ENCODE measurements at places on chromosomes 2 and 18.

DNA sequence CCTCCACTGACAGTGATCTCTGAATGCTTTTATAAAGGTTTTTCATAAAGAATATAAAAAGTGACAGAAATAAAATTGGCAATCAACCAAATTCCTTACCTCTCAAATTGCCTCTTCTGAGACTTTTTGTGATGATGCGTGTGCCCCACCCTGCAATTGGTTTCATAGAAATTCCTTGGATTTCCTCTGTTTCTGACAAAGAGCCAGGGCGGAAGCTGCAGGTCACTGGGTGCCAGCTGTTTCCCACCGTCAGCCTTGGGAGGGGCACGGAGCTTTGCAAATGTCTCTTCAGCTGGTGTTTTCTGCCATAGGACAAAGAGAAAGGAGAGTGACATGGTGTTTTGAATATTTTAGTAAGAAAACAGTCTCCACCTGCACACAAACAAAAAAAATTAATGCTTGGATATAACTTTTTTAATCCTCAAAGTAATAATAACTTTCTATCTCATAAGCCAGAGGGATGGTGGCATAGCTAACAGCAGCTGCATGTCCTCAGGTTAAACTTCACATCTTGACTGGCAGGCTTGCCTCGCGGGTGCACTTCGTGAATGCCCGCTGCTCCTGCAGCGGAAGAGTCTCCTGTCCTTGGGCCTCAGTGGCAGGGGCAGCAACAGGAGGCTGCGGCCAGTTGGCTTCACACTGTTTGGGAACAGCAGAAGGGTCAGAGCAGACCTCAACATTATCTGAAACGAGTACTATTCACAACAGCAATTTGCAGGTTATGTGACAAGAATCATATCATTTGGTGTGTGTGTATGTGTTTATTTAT is 24.7 kb downstream of the AGAP1 start:
- no peak for DNase-seq

DNA sequence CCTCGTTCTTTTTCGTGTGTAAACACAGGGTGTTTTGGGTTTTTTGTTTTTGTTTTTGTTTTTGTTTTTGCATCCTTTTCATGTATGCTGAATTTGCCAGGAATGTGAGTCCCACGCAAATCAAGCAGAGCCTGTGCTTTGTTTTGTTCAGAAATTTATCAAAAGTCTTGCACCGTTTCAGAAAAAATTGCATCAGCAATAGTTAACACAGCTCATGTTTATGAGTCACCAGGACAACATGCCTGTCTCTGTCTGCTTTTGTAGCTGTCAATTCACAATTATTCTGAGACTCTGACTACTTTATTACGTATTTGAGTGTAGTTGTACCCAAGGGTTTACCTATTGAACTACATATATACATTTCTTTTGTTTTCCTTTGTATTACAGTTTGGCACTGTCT is 38.3 kb downstream of the MRPL44 start:
- no peak for DNase-seq

DNA sequence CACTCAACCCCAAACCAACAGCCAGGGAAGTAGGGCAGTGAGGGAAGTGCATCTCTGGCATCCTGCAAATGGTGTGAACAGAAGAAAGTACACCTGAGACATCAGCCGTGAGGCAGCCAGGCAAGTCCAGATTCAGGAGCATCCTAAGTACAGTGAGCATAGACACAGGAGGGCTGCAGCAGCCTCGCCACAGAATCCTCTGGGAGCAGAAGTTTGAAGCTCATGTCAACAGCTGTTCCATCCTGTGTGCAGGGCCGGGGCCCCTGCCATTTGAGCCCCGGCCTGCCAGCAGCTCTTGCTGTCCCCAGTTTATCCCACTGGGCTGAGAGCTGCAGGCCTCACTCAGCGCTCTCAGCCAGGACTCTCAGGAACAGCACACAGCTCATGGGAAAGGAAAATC is 14.5 kb downstream of the LOXHD1 start:
- DNase-seq: no peak

- DNase-seq: no peak
These were observed 16.5 kb downstream of the OSBPL1A start for GRCh38 chr18:24381126-24381525.

- no peak for DNase-seq
These were observed at the start of gene CNGA3 for GRCh38 chr2:98346311-98347236. Gene CNGA3, plus strand, starts transcription at chr2:98346456. Its CDS starts 23,520 bp downstream, at chr2:98369976.

- DNase-seq: peak; percentile 83
These were observed 92.3 kb upstream of the SMAD2 start for GRCh38 chr18:48022531-48023329.

DNA sequence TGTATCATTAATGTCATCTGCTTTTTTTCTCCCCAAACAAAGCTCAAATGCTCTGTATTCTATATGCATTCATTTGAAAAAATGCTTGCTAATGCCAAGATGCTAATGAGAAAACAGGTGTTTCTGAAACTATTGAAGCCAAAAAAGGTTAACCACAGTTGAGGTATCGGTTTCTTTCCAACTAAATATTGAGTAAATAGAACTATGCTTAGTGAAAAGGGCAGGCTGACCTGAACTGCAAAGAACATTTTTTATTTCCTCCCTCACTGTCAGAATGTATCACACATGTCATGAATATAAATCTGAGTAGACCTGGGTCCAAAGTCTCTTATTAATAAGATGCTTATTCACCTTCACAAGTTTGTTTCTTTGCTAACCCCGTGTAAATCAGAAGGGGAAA is 866.6 kb downstream of the CPS1 start:
- DNase-seq: no peak

DNA sequence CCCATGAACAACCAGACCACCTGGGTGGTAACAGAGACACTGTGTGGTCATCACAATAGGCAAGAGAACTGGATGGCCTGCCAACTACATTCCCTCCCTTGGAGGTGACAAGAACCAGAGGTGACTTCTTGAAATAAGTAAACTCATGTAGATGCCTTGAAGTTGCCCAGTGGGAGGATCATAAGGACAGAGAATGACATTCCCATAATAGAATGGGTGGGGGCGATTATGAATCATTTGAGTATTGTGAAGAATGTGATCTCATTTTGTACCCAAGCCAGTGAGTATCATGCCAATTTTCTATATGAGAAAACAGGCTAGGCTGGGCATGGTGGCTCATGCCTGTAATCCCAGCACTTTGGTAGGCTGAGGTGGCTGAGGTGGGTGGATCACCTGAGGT is 211.4 kb upstream of the GYPC start:
- DNase-seq: no peak

DNA sequence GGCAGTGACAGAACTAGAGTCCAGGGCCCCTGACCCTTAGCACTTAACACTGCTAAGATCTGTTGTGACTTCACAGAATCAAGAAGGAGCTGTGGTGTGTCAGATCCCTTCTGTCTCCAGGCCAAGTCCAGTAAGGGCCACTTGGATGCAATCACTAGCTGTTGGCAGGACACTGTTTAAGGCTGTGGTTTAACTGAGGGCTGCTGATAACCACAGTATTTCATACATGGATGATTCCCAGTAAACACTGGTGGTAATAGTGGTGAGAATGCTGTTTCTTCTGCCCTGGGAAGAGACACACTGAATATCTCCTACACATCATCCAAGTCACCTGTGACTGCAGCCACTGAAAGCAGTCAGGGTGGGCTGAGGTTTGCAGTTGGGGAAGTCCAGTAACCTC is 77.7 kb upstream of the FBXO11 start:
- no peak for DNase-seq

DNA sequence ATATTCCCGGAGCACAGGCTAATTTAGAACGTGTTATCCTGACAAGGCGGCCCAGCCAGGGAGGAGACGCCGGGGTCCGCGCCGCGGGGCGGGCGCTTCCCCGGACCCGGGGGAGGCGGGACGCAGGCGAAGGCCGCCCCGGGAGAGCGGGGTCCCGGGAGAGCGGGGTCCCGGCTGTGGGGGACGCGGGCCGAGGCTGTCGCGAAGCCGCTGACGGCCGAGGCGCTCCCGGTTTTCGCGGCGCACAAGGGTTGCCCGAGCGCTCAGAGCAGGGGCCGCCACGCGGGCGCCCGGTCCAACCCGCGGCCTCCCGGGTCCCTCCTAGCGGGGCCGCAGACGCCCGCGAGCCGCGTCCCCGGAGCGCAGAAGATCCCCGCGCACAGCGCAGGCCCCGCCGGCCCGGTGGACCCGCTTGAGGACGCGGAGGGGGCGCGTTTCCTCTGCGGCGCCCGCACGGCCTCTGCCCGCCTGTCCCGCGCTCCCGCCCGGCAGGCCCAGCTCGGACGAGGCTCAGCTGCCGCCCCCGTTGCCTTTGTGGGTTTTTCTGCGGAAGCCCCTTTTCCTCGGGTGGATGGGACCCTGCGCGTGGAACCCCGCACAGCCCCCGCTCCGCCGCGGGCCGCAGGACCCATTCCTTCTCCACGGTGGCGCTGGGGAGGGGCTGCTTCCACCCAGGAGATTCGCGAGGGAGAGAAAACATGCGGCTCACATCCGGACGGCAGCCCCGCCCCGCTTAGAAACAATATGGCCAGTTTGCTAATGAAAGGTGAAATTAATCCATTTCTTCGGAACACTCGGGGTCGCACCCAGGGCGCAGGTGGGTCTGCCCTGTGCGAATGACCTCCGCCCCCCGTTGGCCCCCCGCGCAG is 9.6 kb upstream of the KCNG2 start:
- no peak for DNase-seq

- DNase-seq: no peak
These were observed 43.1 kb downstream of the CYRIA start for GRCh38 chr2:16622399-16622968.

DNA sequence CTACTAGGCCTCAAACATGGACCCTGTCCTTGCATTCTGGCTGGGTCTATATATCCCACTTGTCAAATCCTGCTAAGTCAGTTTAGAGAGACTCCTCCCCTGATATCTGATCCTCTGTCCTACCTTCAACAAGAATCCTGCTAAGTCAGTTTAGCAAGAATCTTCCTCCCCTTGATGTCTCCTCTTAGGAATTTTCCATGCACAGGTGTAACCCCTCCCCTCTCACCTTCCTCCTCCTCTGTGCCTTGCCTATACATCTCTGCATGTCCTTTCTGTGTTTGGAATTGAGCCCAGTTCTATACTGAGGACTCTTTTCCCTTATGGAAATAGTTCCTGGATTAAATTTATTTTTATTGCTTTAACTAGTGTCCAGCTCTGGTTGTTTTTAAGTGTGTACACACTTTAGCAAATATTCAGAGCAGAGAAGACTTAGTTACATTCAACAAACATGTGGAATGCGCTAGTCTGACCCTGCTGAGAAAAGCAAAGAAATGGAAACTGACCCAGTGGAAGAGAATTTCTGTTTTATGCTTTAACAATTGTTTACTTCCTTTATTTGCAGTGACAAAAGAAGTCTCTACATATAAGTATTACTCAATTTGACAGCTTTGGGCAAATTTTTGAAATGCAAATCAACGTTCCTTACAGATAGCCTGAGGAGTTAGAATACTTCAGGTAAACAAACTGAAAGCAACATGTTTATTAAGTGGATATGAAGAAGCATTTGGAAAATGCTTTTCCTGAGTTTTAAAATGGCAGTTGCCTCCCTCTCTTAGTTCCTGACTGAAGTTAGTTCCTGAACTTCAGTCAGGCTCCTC is 80.6 kb downstream of the RIT2 start:
- DNase-seq: no peak

DNA sequence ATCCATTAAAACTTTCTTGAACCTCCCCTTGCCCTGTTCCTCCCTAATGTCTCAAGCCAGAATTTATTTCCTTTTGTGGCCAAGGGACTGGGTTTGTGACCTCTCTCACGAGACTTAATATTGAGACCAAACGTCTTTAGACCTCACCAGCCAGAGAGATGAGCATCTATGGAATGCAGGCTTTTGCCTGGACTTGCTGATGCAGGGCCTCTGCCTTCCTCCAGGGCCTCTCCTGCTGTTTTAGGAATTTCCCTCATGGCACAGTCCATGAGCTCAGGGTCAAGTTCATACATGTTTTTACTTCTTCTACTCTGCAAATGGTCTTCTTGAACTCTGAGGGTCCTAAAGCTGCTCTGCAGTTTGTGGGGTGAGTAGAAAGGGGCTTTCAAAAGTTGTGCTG is 22.3 kb downstream of the IL1B start:
- no peak for DNase-seq
